Stimulated activated CD8-positive, alpha-beta memory T cell treated with anti-CD3 and anti-CD28 coated beads, Interleukin-7, amount 100 ng/mL, for 1 hour (primary cell): ENCODE measurements at places on chromosomes 2 and 18.

DNA sequence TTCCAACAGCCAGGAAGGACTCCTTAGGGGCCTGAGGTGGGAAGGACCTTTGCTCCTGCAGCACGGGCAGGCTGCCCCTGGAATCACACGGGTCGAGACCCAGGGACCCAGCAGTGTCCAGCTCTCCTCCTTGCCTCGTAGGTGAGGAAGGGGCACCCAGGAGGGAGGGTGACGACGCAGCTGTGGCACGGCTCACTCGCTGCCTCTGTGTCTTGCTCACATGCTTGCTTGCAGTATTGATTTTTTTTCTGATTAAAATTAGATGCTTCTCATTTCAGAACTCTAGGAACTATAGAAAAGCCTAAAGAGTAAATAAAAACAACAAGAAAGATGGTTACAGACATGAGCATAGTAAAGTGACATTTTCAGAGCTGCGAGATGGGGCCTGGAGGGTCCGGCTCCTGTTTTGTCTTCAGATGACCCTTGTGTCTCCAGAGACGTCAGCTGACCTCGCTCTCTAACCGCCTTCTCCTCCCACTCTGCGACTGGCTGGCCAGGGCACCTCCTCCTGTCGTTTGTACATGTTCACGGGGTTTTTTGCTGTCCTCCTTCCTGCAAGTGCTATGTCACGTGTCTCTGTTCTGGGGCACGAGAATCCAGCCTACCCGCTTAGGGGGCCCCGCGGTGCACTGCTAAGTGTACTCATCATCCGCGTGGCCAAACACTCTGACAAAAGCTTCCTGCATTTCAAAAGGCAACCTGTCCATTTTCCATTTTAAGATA lies 65.7 kb upstream of the ZNF236 start:
- no peak for DNase-seq

DNA sequence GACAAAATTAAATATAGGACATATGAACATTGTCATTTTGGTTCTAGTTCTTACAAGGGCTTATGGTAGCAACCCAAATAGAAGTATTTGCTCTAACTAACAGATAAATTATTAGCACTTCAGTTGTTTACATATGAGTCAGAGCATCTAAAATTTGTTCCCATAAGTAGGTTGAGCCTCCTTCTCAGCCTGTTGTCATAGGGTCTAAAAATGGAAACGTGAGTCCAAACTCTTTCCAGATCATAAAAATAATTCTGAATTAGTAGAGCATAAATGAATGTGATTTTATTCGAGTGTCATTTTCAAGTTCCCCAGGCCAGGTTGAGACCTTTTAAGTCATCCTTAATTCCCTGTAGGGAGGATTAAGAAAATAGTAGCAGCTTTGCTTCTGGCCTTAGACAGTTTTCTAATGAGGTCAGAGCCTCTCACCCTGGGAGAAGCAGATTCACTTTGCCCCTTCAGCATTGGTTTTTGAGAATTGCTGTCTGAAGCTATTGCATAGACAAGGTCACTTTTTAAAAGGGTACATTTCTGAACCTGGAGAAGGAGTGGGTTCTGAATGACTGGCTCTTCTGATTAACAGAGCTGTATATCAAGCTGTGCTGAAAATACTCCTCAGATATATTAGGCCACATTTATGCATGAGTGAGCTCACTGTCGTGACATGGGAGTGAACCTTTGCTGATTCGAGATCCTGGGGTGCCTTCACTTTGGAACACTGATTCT lies 164.3 kb downstream of the NEDD4L start:
- DNase-seq = no peak

DNA sequence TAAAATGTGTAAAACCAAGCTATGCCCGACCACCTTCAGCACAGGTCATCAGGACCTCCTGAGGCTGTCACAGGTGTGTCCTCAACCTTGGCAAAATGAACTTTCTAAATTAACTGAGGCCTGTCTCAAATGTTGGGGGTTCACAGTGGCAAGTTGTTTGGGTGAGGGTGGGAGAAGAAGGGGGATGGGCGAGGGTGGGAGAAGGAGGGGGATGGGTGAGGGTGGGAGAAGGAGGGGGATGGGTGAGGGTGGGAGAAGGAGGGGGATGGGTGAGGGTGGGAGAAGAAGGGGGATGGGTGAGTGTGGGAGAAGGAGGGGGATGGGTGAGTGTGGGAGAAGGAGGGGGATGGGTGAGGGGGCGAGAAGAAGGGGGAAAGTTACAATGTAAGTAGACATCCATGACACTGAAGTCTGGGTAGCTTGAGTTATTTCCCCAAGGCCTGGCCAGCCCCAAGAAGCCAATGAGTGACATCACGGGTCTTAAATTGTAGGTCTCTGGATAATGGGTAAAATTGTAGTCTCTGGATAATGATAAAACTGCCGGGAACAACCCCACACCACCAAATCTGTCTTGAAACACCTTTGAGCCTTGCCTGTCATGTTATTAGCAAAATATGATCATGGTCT lies 56.3 kb downstream of the TIMM21 start:
- no peak for DNase-seq

DNA sequence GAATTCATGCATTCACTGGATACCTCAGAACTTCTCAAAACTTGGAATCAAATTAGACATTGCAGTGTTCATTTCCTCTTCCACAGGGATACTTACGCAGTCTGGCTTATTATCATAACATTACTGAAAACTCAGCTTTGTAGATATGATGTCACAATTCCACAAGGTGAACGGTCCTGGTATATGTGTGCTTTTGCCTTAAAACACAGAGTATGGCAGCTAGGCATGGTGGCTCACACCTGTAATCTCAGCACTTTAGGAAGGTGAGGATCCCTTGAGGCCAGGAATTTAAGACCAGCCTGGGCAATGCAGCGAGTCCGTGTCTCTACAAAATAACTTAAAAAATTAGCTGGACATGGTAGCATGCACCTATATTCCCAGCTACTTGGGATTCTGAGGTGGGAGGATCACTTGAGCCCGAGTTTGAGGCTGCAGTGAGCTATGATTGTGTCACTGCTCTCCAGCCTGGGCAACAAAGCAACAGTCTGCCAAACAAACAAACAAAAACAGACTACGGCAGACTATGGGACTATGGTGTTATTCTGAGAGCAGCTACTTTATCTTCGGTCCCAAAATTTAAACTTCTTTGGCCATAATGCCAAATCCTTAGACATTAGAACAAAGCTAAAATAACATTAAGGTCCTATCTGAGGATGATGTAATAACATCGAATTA lies 1191.9 kb upstream of the SLC39A10 start:
- no peak for DNase-seq

- peak; percentile 5 for DNase-seq
Measured at GRCh38 chr2:206084439-206084869, 1.5 kb downstream of the INO80D start.

- no peak for DNase-seq
Measured at GRCh38 chr2:222900354-222900753, 39.5 kb downstream of the ACSL3 start.

DNA sequence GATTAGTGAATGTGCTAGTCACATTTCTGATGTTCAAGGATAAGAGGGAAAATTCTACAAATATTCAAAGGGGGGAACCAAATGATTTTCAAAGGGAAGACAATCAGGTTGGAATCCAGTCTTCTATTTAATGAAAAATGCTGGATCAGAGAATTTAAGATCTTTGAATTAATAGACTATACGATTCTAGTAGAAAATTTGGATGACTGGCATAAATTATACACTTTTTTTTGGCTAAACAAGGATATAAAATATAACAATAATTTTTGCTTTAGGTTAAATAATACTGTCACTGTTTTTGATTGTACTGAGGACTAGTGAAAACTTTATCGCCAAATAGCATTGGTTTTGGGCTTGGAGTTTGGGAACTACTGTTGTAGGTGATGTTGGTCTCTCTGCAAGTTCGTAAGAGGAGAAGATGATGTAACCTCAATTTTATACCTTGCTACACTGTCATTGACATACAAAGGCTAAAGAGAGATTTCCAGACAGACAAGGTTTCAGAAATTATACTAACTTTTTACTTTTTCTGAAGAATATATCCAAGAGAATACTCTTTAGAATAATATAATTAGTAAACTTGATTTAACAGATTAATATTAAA lies 51.3 kb downstream of the NCOA1 start:
- DNase-seq = no peak

- no peak for DNase-seq
Measured at GRCh38 chr2:222518570-222519381, 94.4 kb downstream of the SGPP2 start.

DNA sequence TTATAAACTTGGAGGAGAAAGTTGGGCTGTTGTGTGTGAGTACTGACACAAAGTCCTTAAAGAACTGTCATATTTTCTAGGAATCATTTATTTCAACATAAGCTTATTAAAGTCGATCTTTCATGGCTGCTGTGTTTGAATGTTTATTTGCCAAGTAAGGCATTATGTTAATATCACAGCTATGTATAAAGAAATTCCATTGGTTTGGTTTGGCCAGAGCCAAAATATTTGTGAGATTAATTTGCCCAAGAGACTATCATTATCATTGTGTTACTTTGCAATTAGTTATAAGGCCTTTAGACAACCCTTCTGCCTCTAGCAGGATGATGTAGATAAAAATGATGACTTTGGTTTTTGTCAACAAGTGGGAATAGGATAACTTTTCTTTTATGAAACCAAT lies 240.6 kb upstream of the NT5C1B start:
- no peak for DNase-seq

- no peak for DNase-seq
Measured at GRCh38 chr2:95013726-95014125, 11.8 kb upstream of the MAL start.

DNA sequence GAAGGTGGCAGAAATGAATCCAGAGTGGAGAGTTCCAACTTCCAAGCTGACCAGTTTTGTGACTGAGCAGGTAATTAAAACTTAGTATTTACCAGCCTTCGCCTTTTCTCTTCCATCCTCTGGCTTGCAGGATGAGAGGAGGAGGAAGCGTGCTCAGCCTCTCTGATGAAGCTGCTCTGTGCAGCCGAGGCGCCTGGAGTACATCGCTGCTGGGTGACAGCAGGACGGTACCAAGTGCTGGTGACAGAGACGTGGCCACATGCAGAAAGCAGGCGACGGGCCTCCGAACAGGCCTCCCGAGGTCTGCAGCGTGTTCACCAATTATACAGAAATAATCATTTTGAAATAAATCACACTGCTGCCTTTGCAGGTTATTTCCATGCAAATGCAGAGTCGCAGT lies 95.0 kb downstream of the MBP start:
- no peak for DNase-seq
